Activated naive CD8-positive, alpha-beta T cell treated with anti-CD3 and anti-CD28 coated beads for 36 hours (primary cell): ENCODE measurements at places on chromosomes 5 and 9. TPM values are rescaled to one million over a fixed set of nuclear protein-coding genes. Genes with fewer than 3 reads are reported as not detected.

B4GALT1 gene
- total RNA-seq: 35.0 TPM

SLC6A19 gene
- total RNA-seq: not detected

EIF4EBP3 gene
- total RNA-seq: 13.9 TPM

BTNL3 gene
- total RNA-seq: not detected
